ENCODE measurements at places on chromosomes 2 and 18. TPM values are rescaled to one million over a fixed set of nuclear protein-coding genes. Genes with fewer than 3 reads are reported as not detected.

Gene PSMA8
- total RNA-seq: not detected

- DNase-seq: peak; percentile 84
Measured at GRCh38 chr2:68908392-68908970, 37.3 kb upstream of the BMP10 start.

Gene RUFY4
- total RNA-seq: not detected

DNA sequence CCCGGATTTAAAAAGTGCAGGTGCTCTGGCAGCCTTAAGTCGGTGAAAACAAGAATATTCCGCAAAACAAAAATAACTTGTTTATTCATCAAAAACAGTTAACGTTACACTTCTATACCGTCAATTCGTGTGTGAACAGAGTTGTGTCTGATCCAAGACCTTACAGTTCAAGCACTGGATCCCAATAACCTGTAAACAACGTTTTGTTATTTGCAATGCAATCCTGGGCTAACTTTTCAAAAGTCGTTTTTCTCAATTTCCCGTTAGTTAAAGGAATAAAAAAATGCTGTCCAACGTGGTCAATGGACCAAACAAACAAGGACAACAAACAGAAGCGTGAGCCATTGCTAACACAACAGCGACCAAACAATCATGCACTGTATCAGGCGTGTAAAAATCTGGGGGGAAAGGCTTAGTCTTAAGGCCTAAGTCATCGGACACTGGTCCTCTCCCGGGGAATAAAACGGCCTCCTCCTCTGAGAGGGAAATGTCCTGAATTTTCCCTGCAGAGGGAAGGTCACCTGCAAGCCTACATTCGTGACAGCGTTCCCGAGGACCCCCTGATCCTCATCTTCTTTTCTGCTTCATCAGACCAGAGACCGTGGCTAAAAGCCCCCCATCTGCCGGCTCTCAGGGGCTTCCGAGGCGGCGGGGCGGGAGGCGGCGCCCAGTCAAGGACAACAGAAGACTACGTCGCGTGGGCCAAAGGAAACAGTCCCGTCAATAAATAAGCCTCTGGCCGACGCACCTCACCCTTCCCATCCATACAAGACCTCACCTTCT, 490 bp downstream of the NDUFS1 start:
- peak; percentile 30 for DNase-seq

DNA sequence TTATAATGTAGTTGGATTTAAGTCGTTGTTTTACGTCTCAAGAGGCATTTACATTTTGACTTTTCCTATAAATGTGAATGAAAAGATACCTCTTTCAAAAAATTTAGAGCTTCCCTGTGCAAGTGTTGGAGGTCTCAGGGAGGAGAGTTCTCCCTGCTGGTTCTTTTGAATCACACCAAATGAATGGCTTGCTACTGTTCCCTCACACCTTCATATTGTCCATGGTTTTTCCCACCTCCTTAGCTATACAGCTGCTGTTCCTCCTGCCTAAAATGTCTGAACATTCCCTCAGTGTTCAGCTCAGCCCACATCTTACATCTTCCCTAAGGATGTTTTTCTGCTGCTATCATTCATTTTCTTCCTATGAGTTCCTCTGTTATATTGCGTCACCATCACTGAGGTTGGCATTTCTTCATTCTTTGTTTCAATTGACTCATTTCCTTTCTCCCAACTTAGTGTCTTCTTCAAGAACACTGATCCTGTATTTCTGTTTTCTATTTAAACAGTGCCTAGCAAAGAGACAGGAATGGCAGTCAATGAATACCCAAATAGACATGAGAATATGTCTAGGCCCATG, 46.0 kb downstream of the COX7A2L start:
- DNase-seq: no peak

DNA sequence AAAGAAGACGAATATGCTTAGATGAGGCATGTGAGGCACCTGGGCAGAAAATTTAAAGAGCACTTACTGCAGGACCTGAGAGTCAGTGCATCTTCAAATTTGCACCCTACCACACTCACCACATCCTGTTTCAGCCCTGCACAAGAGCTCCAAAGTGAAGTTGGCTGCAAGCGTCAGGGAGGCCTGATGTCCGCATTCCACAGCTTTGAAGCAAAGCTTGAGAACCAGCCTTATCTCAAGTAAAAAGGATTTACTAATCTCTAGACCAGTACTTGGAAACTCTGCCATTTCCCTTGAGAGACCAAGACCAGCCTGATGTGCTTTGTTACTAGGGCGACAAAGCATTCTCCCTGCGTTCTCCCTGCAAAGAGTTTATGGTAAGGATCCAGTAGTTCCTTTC, 3.4 kb upstream of the ASNSD1 start:
- no peak for DNase-seq

DNA sequence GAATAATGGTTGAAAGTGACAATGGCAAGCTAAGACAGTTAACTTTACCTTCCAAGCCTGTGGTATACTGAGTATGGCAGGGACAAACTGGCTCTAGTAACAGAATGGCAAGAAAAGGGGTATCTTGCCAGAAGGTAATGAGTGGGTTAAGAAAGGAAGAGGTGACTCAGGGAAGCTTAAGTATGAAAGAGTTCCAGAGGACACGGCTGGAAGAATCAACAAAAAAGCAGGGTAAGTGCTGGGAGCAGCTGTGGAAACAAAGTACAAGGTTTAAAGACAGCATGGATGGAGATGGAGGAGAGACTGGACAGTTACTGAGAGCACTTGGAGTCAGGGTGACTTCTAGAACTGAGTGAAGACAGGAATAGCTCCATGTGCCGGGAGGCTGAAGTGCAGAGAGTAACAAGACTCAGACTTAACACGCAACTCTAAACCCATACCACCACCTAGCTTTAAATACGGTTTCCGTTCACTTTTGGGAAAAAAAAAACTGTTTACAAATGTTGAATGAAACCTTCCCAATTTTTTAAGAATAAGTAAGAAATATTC, 69.0 kb downstream of the REV1 start:
- DNase-seq: no peak

DNA sequence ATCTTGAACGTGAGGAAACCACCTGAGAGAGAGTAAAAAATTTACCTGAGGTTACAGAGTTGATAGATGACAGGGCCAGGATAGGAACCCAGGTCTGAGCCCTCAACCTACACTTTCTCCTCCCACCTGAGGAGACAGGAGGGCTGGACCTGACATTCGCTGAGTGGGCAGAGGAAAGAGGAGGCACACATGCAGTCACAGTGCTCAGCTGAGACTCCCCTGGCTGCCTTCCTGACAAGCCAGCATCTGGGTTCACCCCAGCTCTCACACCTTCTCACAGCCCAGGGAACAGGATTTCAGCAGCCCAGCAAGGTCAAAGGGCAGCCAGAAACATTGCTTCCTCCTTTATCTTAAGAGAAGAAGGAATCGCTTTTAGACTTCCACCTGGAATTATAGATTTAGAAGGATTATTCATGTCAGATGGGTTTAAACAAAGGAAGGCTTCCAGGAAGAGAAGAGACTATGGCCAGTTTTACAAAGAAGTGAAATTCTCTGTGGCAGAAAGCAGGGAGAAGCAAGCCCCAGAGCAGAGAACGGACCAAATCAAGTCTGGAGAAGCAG, 18.1 kb upstream of the PKDCC start:
- DNase-seq: peak; percentile 58

Gene GPR155
- 13.5 TPM for total RNA-seq

Gene ANO7
- 2.3 TPM for total RNA-seq

Gene KIF1A
- 4.0 TPM for total RNA-seq

Gene PAX8
- 1.3 TPM for total RNA-seq

DNA sequence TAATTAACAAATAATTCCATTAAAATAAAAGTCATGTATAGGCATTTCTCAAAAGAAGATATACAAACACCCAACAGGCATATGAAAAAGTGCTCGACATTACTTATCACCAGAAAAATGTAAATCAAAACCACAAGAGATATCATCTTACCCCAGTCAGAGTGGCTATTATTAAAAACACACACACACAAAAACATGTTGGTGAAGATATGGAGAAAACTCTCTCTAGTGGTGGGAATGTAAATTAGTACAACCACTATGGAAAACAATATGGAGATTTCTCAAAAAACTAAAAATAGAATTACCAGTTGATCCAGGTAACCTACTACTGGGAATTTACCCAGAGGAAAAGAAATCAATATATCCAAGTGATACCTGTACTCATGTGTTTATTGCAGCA, 966.3 kb upstream of the POU3F3 start:
- DNase-seq: peak; percentile 14

- no peak for DNase-seq
Measured at GRCh38 chr2:106867196-106867953, 18.6 kb downstream of the ST6GAL2 start.

- DNase-seq: no peak
Measured at GRCh38 chr18:49045585-49045984, 94.8 kb upstream of the SMAD7 start.

DNA sequence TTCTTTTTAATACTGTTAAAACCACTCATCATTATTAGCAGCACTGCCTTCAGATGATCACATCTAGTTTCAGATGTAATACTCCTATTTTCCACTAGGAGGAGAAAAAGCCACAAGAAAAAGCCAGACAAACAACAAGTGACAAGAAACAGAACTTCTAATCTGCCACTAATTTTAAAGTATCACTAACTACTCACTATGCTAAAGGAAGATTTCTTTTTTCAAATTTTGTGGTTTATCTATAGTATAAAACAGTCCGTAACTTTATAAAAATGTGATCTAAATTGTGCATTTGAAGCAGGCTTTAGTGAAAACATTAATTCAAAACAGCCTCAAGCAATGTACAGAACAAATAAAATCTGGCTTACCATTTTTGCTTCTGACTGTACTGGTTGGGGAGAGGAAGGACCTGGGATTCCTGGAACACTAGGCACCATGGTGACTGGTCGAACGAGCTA, 56.8 kb downstream of the ATF2 start:
- DNase-seq: no peak

Gene CCDC148
- total RNA-seq: 0.49 TPM

Gene HTR2B
- 0.15 TPM for total RNA-seq

Gene UGT1A3
- total RNA-seq: not detected

Gene MREG
- total RNA-seq: 10.3 TPM

DNA sequence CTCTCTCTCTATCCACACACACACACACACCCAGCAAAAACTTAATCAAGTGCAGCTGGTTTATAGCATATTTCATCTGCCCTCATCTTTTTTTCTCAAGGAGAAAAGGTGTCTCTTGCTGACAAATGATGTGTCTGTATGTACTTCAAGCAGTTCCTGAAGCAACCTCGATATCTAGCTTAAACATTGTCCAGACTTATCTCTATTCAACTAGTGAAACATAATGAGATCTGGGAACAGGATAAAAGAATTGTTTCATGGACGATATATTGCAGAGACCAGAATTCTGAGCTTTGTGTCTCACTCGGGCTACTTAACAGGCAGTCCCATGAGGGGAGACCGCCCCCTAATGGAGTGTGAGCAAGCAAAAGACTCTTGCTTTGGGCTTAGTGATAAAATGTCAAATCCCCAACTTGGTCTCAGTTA, 929.2 kb upstream of the SOX11 start:
- peak; percentile 72 for DNase-seq

Gene IL1F10
- total RNA-seq: not detected

- DNase-seq: no peak
Measured at GRCh38 chr2:176956791-176957190, 255.8 kb upstream of the HNRNPA3 start.

Gene LCT
- not detected for total RNA-seq

Gene ITM2C
- total RNA-seq: 18.1 TPM

- no peak for DNase-seq
Measured at GRCh38 chr18:61910101-61910500, 17.3 kb upstream of the RNF152 start.

Gene ADAM17
- 26.2 TPM for total RNA-seq

Gene EHBP1
- 29.1 TPM for total RNA-seq

DNA sequence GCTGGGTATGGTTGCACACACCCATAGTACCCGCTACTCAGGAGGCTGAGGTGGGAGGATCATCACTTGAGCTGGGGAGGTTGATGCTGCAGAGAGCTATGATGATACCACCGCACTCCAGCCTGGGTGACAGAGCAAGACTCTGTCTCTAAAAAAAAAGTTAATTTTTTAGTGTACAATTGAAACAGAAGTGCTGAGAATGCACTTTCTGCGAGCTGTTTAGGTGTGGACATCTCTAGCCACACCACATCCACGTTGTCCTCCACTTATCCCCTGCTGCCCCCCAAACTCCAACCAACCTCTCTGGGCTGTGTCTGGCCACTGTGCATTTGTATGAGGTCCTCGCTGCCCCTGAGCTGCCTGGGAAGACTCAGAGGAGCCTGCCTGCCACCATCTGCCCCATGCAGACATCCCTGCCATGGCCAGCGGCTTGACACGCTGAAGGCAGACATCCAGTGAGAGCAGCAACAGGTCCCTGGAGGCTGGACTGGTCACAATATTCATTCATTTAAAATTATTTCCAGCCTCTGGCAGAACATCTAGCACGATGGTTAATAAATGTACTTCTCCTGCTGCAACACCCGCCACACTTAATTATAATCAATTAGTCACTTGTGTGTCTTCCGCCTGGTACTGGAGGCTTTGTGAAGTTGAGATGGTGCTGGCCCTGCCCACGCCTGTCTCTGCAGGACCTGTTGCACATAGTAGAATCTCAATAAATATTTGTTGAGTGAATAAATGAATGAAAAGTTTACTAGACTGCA, 3.7 kb upstream of the AFF3 start:
- no peak for DNase-seq

GRCh38 chr2:80303006-80303908, 1.3 kb downstream of the LRRTM1 start:
- DNase-seq: no peak

Gene PLEK
- total RNA-seq: 0.10 TPM

Gene ZCCHC2
- total RNA-seq: 4.0 TPM

DNA sequence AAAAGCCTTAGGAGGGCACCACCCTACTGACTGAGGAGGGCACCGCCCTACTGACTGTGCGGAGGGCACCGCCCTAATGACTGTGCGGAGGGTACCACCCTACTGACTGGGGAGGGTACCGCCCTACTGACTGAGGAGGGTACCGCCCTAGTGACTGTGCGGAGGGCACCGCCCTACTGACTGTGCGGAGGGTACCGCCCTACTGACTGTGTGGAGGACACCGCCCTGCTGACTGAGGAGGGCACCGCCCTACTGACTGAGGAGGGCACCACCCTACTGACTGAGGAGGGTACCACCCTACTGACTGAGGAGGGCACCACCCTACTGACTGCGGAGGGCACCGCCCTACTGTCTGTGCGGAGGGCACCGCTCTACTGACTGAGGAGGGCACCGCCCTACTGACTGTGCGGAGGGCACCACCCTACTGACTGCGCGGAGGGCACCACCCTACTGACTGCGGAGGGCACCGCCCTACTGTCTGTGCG, 150.2 kb upstream of the NFATC1 start:
- no peak for DNase-seq

Gene NT5C1B
- not detected for total RNA-seq

GRCh38 chr2:233009661-233010060, 3.4 kb downstream of the NGEF start:
- DNase-seq: no peak

- no peak for DNase-seq
Measured at GRCh38 chr18:6009756-6010155, 114.4 kb upstream of the TMEM200C start.

GRCh38 chr2:111037128-111037527, 83.6 kb upstream of the BCL2L11 start:
- no peak for DNase-seq
